Stimulated activated CD8-positive, alpha-beta memory T cell treated with anti-CD3 and anti-CD28 coated beads, Interleukin-2, amount 100 ng/mL, for 1 hour (primary cell): ENCODE measurements at places on chromosomes 3 and 15.

- DNase-seq: no peak
These were observed 338.7 kb upstream of the IL12A start for GRCh38 chr3:159649951-159650350.

- DNase-seq: no peak
These were observed 179.0 kb upstream of the PFN2 start for GRCh38 chr3:150149651-150150051.

GRCh38 chr15:70852501-70853317 is 1.2 kb downstream of the LARP6 start:
- DNase-seq: no peak

- no peak for DNase-seq
These were observed 33.3 kb downstream of the SUCNR1 start for GRCh38 chr3:151906751-151907150.

DNA sequence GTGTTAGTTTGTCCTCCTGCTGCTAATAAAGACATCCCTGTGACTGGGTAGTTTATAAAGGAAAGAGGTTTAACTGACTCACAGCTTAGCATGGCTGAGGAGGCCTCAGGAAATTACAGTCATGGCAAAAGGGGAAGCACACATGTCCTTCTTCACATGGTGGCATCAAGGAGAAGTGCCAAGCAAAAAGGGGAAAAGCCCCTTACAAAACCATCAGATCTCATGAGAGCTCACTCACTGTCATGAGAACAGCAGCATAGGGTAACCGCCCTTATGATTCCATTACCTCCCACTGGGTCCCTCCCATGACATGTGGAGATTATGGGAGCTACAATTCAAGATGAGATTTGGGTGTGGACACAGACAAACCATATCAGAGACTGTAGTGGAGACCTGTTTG is 27.0 kb downstream of the TM2D3 start:
- DNase-seq: no peak

- no peak for DNase-seq
These were observed 33.9 kb downstream of the RLBP1 start for GRCh38 chr15:89187301-89187985.

GRCh38 chr3:197959891-197960693 is at the start of gene LMLN:
LMLN (plus strand) TSS chr3:197960217; CDS start chr3:197960246, 29 bp downstream.
- peak; percentile 86 for DNase-seq
